ENCODE measurements at places on chromosomes 6 and 20.

GRCh38 chr6:90131125-90131524 is 165.5 kb downstream of the BACH2 start:
- no peak for DNase-seq

DNA sequence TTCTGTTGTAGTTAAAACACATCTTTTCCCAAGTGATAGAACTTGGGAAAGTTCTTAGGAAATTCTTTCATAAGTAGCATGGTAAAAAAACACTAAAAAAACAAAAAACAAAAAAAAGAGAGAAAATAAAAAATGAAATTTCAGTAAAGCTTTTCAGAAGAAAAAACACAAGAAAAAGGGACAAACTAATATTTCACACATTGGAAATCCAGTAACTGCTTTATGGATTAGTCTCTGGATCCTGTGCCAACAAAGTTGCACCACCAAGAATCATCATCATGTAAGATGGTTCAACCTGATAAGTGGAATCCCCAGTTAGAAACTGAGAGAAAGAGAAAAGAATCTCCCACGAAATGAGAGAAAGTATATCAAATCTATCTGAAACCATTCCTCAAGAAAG is 144.2 kb downstream of the GMDS start:
- no peak for DNase-seq

DNA sequence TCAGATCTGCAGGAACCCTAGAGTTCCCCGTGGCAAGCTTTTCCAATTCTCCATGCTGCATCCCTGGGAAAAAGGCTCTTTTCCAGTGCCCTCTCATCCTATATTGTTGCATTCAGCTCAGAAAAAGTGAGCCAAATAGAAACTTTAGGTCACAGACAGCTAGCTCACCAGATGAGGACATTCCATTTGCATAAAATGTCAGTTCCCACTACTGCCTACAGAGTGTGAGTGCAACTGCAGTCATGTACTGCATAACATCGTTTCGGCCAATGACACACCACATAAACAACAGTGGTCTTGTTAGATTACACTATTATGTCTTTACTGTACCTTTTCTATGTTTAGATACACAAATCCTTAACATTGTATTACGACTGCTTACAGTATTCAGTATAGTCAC is 8.6 kb downstream of the HS3ST5 start:
- DNase-seq: no peak

- DNase-seq: no peak
Measured at GRCh38 chr6:41798901-41799558, 11.5 kb downstream of the TOMM6 start.

- no peak for DNase-seq
Measured at GRCh38 chr6:16730738-16731477, 30.4 kb downstream of the ATXN1 start.

DNA sequence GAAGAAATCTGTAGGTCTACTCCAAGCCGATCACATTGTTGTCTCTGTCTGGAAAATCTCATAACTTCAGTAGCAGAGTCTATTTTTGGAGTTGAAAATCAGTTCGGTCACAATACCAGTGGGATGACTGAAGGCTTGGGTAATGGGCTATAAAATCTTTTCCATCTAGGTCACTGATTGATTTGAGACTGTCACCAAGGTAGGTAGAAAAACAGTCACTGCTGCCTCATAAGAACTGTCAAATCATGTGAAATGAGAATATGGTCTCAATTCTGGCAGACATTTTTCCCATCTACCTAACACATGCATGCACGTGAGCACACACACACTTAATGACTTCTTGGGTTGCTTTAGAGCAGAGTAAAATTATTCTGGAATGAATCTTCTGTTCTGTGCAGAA is 1162.8 kb upstream of the CITED2 start:
- no peak for DNase-seq

GRCh38 chr20:18743665-18744440 is 69.7 kb upstream of the SCP2D1 start:
- no peak for DNase-seq

DNA sequence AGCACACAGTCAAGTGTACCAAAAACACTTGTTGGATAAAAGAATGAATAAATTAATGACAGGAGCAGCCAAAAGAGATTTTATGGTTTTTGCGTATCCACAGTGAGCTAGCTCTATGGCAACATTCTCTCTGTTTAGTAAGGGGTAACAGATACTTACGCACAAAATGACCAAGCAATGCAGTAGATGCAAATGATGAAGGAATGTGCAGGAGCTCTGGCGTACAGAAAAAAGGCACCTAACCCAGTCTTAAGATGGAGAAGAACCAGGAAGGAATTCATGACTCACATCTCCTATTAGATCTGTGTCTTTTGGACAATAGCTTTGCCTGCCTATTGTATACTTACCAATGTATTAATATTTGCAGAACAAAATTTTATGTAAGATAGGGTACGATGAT is 191.9 kb upstream of the PREP start:
- DNase-seq: no peak

GRCh38 chr20:48736636-48737035 is 91.2 kb downstream of the PREX1 start:
- no peak for DNase-seq

DNA sequence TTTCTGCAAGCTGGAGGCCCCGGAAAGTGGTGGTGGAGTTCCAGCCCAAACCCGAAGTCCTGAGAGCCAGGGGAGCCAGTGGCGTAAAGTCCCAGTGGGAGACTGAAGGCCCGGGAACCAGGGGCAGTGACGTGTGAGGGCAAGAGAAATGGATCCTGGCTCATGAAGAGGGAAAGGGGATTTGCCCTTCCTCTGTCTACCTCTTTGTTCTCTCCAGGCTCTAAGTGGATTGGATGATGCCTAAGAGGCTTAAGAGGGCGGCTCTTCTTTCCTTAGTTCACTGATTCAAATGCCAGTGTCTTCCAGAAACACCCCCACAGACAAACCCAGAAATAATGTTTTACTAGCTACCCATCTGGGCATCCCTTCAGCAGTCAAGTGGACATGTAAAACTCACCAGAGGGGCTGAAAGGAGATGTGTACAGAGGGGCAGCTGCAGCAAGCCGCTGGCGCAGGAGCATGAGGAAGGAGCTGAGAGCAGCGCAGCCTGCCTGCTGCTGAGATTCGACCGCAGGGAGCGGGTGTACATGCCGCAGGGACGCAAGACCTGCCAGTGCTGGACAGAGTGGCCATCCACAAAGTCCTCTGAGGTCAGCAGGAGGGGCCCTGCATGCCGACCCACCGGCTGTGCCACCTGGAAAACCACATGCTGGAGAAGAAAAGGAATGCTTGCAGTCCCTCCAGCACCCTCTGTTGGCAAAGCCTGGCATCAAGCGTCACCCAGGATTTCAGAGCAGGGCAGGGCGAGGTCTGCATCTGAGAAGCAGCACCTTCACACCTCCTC is 29.5 kb downstream of the CDYL start:
- peak; percentile 12 for DNase-seq

All from stimulated activated CD4-positive, alpha-beta T cell treated with anti-CD3 and anti-CD28 coated beads, Interleukin-1b, Interleukin-23, amount 100 ng/mL, for 4 hours (primary cell).